ENCODE measurements at places on chromosomes 11 and 22.

DNA sequence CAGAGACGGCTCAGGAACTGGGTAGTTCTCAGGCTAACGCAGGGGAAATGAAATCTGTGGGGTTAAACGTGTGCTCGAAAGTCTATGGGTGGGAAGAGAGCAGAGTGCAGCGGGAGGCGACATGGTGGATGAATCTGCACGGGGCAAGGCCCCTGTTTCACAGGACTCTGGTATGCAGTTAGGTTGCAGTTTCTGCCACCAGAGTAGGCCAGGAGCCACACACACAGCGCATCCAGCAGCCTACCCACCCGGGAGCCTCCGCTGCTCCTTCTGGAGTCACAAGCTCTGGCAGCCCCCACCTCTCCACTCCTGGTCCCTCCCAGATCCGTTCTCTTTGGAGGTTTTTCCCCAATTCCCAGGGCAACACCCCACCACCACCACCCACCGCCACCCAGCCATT lies 27.0 kb downstream of the SPATA19 start:
- DNase-seq, result no peak

DNA sequence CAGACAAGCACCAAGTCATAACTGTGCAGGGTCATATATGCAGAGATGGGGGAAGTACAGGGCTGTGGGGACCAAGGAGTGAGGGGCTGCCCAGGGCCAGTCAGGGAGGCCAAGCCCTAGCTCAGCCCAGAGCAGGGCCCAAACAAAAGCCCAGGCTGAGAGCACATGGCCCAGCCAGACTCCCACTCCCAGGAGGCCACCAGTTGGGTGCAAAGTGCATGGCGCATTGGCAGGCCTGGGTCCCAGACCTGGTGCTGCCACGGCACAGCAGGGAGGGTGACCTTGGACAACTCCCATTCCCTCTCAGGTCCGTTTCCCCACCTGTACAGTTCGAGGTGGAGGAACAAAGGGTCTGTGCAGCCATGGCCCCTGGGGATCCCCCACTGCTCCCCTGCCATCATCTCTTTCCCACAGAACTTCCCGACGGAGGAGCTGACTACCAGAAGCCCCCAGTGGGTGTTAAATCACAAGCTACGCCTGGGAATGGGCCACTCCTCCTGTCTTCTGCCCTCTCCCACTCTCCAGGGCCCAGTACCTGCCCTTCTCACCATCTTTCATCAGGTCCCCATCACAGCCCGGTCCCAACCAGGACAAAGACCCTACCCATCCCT lies 608 bp downstream of the NIPSNAP1 start:
- no peak for DNase-seq

DNA sequence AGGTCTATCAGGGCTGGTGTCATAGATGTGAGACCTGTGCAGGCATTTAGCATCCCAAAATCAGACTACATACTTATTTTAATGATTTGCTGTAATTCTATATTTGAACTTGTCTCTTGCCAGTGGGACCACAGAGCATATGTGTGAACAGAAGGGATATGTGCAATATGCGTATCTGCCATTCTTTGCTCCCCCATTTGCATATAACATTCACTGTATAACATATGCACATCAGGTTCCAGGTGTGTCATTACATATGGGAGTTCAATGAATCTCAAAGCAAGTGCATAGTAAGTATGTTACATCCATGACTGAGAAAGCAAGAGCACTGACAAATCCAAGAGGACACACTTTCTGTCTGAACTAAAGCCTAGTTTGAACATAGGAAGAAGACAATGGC lies 1115.1 kb upstream of the CNTN5 start:
- DNase-seq, result no peak

DNA sequence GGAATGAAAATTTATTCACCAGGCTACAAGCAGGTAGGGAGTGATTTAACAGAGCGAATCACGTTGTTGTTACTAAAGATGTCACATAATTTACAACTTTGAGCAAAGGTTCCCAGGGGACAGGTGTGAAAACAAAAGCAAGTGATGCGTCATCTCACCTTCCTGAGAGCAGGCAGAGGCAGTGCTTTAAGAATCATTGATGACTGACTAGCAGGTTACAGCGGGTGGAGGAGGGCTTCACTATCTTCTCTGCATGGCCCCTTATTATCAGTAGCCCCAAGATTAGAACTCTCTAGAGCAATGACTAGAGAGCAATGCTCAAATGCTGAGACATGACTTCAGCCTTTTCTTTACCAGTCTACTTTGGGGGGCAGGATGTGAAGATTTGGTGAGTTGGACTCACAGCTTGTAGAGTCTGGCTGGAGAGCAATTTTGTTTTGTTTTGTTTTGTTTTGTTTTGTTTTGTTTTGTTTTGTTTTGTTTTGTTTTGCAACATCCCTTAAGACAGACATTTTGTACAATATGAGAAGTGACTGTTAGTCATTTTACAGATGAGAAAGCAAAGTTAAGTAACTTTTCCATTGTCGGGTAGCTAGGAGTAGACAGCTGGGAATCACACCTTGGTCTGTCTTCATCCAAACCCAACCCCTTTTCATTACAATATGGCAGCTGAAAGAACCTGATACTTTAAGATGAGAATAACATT lies 84.8 kb downstream of the SLC1A2 start:
- DNase-seq, result no peak

DNA sequence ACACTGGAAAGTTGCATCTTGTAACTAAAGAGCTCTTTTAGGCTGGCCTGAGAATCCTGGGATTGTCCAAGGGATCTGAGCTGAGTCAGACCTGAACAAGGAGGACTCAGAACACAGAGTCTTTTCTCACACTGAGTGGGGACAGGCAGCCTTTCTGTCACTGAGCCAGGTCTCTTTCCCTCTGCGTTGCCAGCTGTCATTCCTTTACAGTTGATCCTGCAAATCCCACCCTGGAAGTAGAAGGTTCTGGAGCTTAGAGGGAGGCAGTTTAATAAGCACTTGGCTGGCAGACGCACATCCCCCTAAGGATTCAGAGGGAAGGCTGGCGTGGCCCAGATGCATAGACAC lies 76.3 kb upstream of the SUSD2 start:
- DNase-seq, result no peak

- DNase-seq, result no peak
Observed at GRCh38 chr11:121246021-121246768, 46.4 kb upstream of the SC5D start.

DNA sequence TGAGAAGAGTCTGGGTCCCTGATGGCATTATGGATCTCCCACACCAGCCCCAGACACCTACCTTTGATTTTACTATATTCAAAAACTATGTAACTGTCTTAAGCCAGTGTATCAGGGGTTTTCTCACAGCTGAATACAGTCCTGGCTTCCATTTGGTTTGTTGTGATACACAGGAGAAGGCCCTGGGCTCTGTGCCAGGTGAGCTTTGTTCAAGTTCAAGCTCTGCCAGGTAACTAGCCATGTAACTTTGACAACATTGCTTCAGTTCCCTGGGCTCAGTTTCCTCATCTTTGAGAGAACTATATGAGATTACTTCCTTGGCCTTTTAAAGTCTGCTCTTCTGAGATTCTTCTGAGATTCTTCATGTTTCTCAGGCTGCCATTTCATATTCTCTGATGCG lies 327.5 kb upstream of the TENM4 start:
- no peak for DNase-seq

DNA sequence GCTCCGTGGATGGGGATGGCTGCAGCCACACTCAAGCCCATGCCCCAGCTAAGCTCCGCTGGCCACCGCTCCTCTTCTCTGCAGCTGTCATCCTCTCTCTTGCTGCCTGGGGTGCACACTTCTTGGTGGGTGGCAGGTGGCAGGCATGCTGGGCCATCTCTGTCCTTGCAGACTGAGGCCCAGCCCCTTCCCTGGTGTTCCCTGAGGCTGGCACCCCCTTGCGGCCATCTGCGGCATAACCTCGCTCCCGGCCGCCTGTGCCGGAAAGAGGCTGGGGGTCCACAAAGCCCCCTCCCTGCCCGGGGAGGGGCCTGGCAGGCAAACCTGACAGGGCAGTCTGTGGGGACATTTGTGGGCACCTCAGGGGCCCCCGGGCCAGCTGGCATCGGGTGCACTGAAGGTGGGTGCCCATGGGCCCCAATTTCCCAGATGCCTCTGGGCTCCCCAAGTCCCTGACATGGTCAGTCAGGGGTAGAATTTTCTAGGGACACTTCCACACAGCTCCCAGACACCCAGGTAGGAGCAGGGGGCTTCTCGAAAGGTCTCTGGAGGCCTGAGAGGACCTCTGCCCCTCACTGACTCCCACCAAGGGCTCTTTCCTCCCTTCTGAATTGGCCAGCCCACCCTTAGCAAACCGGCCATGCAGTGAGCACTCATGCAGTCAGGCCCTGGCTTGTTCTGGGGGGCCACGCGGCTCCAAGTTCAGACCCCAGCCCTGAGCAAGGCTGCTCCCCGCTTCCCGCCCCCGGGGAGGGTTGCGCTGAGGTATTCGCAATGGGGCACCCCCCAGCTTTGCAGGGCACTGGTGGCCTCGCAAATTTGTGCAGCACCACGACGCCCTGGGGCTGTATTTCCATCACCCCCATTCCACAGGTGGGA lies 23.5 kb upstream of the TH start:
- DNase-seq, result peak; percentile 70

- DNase-seq, result peak; percentile 42
Observed at GRCh38 chr11:61270354-61271076, 24.6 kb downstream of the VWCE start.

DNA sequence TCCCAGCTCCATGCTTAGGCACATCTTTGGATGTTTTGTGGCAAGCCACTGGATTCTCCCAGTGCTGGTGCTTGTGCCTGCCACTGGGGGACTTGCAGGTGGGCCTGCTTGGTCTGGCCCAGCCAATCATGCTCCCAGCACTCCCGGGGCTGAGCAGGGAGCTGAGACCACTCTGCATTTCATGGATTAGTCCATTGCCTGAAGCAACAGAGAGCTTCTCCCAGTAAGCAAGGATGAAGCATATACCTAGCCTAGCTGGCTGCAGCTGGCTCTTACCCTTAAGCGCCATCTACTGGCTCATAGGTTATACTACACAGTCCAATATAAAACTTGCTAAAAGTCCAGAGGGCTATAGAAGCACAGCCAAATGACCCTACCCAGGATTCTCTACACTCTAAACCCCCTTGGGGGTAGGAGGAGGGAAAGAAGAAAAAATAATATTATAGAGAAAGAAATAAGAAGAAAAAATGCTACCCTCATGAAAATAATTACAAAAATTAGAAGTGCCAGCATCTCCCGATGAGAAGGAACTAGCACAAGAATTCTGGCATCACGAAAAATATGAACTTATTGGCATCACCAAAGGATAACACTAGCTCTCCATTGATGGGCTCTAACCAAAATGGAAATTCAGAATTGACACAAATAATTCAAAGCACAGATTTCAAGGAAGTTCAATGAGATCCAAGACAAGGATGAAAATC lies 275.3 kb downstream of the C11orf87 start:
- no peak for DNase-seq

GRCh38 chr22:38177926-38178604 lies 3.6 kb downstream of the PLA2G6 start:
- DNase-seq, result peak; percentile 53

DNA sequence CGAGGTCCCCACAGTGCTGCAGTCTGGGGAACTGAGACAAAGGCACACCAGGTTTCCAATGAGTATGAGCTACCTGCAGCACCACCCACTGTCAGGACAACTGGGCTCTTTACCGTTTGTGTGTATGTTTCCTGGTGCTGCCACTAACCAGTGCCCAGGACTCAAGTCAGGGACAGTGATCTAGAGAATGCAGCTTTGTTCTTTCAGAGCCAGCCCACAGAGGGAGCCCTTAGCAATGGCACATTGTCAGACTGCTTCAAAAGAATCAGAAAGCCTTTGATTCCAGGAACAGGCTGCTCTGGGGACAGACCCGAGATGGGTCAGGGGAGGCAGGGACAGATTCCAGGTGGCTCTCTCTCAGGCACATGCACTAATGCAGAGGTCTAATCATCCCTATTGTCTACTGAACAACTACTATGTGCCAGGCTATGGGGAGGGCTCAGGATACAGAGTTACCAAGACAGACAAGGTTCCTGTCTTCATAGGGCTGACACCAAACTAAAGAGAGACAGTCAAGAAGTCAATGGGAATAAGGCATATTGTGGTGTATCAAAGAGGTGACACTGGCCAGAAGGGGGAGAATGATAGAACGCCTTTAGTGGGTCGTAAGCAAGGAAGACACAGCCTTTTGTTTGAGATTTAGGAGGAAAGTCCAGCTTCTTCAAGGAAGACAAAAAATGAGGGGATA lies 103.7 kb downstream of the VPREB1 start:
- no peak for DNase-seq

- DNase-seq, result peak; percentile 26
Observed at GRCh38 chr22:22955866-22956535, 68.4 kb downstream of the IGLL5 start.

GRCh38 chr22:48923996-48924395 lies 903.7 kb downstream of the BRD1 start:
- DNase-seq, result no peak

Data from H54 (cell line).